Right cardiac atrium (tissue), 5 donors: ENCODE measurements at places on chromosomes 5 and 9.

- DNase-seq, result no peak
Measured at GRCh38 chr9:113350107-113350661, 843 bp downstream of the BSPRY start.

DNA sequence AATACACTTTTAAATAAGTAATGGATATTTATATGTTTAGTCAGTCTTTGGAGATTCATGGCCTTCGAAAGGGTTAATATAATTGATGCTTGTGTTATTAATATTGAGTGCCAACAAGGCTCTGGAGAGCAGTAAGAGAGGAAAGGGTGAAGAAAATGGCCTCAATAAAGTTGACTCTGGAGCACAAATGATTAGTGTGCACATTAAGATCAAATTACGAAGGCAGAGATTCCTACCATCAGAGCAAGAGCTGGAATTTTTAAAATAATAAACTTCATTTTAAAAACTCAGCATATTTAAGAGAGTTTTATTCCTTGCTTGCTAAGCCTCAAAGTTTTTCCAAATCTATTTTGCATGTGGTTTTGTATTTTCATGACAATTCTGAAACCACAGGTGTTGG lies 14.8 kb downstream of the SLC44A1 start:
- DNase-seq, result no peak

DNA sequence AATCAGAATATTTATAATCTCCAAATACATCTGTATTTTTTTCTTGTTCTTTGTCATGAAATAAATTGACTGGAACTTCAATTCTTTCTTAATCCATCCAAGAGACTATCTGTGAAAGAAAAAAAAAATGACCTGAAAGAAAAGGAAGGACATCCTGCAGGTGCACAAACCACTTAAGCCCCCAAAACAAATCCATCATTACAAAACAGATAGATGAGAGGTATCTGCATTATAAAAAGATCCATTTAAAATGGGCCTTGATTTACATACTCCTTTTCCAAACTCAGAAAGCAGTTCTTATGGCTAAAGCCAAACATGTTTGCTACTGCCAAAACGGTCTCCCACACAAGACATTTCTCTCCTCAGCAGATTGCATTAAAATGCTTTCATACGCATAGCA lies 85.5 kb downstream of the ELAVL2 start:
- no peak for DNase-seq

- DNase-seq, result no peak
Measured at GRCh38 chr5:13640270-13640669, 304.2 kb downstream of the DNAH5 start.

DNA sequence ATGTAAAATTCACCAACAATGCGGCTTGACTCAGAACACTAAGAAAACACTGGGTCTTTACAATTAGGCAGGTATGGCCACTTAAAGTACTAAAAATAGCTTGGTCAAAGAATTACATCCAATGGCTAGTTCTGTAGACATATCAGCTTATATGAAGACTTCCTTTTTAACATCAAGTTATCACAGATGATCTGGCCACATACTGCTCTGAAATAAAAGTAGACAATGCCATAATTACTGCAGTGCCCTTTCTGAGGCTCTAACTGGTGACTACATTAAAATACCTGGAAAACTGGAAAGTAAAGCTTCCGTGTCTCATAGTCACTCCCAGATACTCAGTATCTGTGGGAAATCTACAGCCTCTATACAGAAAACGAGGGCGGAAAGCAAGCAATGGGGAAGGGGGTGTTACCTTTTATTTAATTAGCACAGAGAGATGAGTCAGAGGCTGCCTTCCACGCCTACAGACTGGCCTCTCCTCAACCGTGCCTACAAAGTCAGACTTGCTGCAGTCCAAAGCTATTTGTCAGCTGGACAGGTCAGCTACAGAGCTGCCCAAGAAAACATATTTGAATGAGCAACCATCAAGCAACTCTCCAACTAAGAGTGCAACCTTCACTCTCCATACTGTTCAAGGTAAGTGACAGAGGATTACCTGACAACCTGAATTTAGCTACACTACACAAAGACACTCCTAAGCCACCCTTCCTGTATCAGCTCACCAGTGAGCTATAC lies 8.7 kb downstream of the SERINC5 start:
- no peak for DNase-seq

DNA sequence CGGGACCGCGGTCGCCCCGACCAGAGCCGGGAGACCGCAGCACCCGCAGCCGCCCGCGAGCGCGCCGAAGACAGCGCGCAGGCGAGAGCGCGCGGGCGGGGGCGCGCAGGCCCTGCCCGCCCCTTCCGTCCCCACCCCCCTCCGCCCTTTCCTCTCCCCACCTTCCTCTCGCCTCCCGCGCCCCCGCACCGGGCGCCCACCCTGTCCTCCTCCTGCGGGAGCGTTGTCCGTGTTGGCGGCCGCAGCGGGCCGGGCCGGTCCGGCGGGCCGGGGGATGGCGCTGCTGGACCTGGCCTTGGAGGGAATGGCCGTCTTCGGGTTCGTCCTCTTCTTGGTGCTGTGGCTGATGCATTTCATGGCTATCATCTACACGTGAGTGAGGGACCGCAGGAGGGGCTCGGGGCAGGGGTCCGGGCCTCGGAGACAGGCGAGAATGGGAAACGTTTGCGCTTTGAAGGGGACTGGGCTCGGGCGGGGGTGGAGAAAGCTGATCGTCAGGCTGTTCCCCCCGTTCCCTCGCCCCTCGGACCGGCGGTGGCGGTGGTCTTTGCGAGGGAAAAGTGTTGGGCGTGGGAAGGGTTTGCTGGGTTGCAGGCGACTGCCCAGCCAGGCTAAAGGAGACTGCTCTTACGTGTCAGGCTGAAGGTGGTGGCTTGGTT lies 457 bp downstream of the UGCG start:
- peak; percentile 84 for DNase-seq

- no peak for DNase-seq
Measured at GRCh38 chr9:135299651-135300345, 179.8 kb upstream of the PPP1R26 start.

DNA sequence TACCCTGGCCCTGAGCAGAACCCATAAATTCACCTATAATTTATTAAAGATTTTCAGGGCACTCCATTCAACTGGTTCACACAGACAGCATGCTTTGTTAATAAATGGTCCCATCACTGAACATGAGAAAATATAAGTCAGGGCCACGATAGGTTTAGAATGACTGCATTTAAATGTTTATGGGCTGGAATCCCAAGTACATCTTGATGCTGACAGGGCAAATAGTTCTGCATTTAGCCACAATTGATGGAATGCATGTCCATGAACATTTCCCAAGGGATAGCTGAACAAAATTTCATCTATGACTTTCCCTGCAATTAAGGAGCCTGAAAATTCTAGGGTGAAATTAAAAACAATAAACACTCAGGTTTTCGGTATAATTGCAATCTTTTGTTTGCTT lies 124.5 kb downstream of the CAAP1 start:
- DNase-seq, result no peak

- no peak for DNase-seq
Measured at GRCh38 chr5:74401281-74401945, 239.1 kb downstream of the ENC1 start.

DNA sequence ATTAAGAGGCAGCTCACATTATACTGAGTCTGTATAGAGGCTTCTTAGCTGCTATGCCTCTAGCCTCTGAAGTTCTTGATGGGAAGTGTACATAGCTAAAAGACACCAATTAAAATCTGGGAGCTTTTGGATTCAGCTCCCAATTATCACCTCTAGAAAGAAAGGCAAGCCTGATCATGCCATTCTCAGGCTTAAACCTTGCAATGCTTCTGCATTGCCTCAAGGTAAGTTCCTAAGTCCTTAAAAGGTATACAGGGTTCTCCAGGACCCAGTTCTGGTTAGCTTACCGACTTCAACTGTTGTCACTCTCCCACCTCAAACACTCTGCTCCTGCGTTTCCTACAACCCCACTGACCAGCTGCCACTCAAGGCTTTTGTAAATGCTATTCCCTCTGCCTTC lies 17.5 kb upstream of the CCL28 start:
- no peak for DNase-seq

DNA sequence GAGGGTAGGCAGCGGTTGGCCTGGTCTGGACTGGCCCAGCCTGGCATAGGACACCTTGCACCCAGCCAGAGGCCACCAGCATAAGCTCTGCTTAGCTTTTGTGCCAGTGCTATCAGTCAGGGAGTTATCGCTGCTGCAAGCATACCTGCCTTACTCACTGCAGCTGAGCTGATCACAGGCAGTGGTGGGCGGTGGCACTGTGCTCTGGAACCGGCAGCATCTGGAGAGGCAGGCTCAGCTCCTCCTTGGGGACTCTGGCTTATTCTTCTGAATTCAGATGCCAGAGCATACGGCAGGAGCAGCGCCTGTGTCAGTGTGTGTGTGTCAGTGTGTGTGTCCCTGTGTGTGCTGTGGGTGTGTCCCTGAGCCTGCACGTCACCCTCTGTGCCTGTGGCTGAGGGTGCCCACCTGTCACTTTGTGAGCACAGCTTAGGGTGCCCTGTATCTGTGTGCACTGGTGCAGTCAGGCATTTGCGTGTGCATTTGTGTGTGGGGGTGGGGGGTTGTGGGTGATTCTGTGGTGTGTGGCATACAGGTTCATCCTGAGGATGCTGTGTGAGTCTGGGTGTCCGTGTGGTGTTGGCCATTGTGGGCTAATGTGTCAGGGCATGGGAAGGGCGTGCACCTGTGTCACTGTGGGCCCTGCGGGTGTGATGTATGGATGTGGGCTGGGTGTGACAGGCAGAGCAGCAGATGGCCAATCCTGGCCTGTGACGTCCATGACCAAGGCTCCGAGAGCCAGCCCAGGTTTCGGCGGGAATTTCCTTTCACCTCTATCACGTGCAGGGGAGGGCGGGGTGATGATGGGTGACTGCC lies 23.5 kb downstream of the LMX1B start:
- peak; percentile 43 for DNase-seq

- no peak for DNase-seq
Measured at GRCh38 chr5:35771839-35772238, 84.9 kb upstream of the IL7R start.

- DNase-seq, result no peak
Measured at GRCh38 chr9:116234081-116234480, 80.5 kb downstream of the PAPPA start.

DNA sequence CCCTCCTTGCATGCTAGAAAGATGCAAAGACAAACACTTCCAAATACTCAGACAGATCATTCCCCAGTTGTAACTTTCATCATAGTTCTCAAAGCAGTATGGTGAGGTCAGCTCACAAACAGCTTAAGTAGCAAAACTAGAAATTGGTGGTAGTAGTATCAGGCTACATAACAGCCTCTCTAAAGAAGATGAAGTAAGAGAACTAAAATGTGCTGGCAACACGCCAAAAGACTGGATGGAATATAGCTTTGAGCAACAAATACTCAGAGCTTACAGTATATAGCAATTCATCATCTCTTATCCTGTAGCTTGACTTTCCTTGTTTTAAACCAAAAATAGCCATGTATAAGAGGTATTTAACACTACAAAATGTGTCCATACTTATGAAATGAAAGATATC lies 7.5 kb downstream of the PFDN1 start:
- DNase-seq, result no peak

GRCh38 chr9:109940561-109940960 lies 160.6 kb downstream of the PALM2AKAP2 start:
- DNase-seq, result no peak

DNA sequence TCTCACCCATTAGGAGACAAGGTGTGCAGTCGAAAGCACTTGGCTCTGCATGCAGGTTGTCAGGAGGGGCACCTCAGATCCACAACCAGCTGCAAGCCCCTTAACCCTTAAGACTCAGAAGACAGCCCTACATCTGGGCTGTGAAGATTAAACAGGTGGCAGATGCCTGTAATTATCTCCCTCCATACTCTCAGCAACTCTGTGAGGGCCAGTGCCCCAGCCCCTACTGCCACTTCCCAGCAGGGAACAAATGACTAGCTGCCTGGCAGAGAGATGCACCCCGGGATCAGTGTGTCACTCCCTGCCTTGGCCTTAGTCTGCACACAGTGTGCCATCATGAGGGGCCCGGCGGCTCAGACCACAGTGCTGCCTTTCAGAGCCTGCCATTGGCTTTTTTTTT lies 42.0 kb downstream of the CRB2 start:
- DNase-seq, result no peak

DNA sequence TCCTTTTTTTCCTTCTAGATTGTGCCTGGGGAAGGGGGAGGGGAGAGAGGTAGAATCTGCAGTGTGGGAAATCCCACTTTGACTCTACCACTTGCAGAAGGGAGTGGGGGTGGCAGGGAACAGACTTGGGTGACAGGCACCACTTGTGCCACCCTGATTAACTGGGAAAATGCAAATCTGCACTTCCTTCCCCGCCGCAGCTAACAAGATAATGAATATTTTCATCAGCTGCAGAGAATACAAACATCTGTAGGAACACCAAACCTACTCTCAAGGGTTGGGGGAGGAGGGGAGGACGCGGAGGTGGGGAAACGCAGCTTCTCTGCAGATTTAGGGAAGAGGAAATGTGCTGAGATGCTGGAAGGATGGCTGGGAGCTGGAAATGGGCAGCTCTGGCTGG lies 73.5 kb downstream of the TRIM32 start:
- no peak for DNase-seq

DNA sequence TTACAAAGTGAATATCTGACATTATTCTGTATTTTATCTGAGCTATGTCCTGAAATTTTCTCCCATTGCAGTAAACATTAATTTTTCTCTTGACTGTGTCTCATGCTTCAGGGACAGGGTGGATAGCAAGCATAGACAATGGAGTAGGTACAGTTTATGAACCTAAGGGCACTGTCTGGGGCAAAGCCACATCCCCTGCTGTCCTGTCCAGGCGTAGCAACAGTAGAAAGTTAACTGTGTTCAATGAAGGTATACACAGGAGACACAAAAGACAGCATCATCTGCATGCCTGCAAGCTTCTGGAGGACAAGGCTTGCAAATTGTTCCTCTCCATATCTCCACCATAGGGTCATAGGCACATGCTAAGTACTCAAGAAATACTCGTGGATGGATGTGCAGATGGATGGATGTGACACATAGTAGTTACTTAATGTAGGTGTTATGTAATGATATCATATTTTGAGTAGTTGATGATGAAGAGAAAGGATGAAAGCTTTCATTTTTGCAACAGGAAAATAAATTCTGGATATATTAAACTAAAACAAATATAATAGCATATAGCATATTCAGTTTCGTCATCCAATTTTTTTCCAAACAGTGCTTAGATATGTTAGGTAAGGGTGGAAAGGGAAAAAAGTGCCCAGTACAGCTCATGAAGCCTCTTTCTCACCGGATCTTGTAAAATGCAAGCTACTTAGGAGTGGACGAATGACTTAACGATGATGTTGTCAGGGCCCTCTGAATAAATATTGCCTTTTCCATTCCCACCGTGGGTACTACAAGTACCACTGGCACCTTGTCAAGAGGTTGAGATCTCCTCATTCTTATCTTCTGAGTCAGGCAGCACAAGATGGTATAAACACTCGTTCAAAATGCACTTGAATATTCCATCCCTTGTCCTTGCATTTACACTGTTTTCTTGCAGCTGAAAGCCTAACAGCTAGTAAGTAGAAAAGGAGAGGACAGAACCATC lies 19.9 kb upstream of the ZSWIM6 start:
- no peak for DNase-seq

DNA sequence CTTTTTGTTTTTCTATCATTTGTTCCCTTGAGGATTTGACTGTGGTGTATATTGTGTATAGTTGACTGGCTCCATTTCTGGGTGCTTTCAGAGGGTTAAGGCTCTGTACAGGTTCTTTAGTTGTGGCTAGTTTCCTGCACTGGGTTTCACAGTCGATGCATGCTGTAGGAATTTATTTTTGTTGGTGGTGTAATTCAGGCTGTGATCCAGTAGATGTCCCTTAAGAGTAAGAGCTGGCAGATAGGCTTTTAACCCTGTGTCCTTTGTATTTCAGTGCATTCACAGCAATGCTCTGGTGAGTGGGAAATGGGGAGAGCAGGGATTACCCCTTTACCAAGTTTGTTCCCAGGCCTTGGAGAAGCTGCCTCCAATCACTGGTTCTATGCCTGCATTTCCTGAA lies 112.9 kb downstream of the SPATA31D1 start:
- no peak for DNase-seq

- no peak for DNase-seq
Measured at GRCh38 chr9:70814597-70814996, 306.8 kb downstream of the TRPM3 start.
